M059J (cell line): ENCODE measurements at places on chromosomes 1 and 21.

DNA sequence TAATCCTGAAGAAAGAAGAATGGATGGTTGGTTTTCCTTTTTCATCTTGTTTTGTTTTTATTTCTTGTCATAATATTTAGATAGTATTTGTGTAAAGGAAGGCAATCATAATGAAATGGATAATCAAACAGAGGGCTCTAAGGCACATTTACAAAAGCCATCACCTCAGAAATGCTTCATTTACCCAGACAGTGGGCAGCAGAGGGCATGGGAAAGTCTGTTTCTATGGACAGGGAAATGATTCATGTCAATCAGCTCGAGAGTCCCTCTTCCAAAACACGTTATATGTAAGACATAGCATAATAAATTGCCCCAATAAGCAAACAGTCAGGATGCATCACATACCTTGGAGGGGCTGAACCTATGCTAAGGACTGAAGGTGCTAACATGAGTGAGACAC is 426.1 kb downstream of the PLPP3 start:
- DNase-seq = no peak

DNA sequence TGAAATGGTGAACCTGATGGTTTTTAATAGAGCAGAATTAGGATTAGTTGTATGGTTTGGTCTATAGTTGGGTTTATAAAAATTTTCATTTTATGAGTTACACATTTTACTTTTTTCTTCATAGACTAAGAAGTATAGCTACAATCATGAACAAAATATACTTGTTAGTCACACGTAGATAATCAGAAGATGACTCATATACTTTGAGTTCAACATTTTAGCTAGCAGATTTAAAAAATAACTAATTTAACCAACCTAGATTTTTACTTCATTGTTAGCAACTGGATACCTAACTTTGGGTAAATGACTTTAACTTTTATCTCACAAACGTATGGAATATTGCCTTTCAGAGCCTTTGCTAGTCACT is 27.9 kb downstream of the MORC3 start:
- DNase-seq = peak; percentile 29

GRCh38 chr1:206859082-206859521 is 6.3 kb upstream of the IL20 start:
- DNase-seq = no peak

DNA sequence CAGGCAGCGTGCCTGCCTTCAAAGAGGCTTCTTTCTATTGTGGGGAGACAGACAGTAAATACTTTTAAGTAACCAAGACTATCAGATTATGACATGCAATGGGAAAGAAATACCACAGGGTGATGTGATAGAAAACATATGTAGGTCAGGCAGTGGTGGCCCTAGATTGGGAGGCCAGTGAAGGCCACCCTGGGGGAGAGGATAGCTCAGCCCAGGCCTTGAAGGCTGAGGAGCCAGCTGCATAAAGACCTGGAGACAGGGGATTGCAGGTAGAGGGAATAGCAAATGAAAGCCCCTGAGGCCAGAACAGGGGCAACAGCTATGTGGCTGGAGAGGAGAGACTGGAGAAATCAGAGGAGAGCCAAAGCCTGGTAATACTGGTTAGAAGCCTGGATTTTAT is 4.0 kb downstream of the SOX13 start:
- no peak for DNase-seq

- DNase-seq = no peak
Measured at GRCh38 chr1:154386643-154387352, 18.3 kb upstream of the IL6R start.

DNA sequence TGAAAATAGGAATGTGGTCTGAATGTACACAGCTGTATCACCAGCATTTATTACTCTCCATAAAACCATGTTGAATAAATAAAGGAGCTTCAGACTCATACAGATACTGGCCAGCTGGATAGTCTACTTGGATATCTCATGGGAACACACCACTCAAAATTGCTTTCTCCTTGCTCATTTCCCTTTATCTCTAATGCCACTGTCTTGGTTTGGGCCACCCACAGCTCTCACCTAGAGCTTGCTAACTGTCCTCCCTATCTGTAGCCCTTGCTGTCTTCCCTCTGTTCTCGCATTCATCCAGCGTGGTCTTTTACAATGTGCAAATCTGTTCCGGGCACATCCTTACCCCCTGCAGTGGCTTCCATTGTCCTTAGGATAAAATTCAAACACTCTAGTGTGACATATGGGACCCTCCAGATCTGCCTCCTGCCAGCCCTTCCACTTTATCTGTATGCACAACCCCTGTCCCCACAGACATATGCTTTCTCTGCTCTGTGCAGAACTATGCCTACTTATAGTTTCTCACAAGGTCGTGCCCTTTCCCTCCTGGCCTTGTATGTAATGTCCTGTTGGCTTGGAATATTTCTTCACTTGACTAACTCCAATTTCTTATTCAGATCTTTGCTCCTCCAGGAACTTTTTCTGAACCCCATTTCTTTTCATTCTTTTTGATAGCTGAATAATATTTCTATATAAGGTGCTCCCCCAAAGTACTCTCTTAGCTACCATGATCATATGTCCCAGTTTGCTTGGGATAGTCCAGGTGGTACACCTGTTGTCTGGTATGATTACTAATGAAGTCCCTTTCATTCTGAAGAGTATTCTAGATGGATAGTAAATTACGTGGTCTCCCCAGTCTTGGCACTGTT is 2.9 kb downstream of the FLVCR1 start:
- DNase-seq = peak; percentile 39
